Stimulated activated CD4-positive, alpha-beta T cell treated with anti-CD3 and anti-CD28 coated beads, Interleukin-1b, Interleukin-23, amount 100 ng/mL, for 48 hours (primary cell): ENCODE measurements at places on chromosomes 5 and 9.

- no peak for DNase-seq
These were observed 174.0 kb upstream of the ZNF618 start for GRCh38 chr9:113701774-113702755.

GRCh38 chr5:114438471-114438870 is 76.6 kb downstream of the KCNN2 start:
- DNase-seq = no peak

GRCh38 chr9:13513286-13513685 is 233.8 kb upstream of the MPDZ start:
- DNase-seq = no peak

DNA sequence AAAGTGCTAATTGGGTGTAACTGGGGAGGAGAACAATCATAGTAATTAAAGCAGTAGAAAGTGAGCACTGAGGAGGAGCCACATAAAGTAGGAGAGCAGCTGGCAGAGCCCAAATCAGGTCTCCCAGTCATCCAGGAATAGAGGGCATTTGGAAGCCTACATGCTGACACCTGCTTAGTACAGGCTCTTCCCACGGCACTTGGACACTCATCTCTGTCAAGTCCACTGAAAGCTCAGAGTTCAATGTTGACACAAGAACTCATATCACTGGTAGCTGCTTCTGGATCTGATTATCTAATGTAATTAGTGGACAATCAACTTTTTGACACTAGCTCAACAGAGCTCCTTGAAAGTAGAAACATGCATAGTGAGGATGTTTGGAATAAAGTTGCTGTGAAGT is 45.9 kb upstream of the PCSK1 start:
- no peak for DNase-seq

GRCh38 chr5:135255461-135256178 is 143.4 kb downstream of the MACROH2A1 start:
- no peak for DNase-seq

DNA sequence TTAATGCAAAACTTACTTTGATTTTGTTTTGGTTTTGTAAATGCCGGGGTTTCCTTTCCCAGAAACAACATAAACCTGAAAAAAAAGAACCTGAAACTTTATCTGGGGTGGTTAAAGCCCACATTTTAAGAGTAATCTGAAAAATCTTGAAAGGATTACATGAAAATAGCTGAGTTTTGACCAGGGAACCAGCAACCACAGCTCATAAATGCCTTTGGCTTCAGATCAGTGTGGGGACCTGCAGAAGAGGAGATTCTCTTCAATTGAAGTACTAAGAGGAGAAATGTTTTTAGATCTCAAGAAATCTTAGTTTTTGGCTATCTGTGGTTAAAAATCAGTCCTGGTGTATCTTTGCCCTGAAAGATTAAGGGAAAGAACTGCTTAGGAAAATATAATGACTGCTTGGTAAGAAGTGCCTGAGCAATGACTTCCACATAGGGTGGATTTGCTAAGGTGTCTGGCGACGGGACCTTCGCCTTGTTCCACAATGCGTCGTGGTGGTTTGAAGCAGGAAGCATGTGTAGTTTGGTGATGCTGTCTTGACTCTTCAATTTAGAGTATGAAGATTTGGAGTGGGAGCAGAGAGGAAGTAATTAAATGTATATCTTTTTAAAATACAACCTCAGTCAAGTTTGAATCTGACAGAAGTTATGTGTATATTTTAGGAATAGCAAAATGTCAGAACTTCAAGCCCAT is 186.5 kb downstream of the MAN2A1 start:
- DNase-seq = no peak

DNA sequence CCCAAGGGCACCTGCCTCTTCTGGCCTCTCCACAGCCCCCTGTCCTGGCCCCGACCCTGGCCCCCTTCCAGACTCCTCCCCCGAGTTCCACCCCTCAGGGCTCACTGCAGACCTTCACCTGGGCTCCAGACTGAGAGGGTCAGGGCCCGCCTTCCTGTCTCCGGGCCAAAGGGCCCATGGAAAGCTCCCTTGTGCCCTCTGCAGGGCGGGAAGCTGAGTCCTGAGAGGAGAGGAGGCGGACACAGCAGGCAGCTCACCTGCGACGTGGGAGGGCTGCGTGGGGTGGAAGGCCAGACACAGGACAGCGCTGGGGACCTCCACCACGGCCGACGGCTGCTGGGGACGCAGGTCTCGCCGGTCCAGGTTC is 20.6 kb downstream of the DYNC2I2 start:
- no peak for DNase-seq

DNA sequence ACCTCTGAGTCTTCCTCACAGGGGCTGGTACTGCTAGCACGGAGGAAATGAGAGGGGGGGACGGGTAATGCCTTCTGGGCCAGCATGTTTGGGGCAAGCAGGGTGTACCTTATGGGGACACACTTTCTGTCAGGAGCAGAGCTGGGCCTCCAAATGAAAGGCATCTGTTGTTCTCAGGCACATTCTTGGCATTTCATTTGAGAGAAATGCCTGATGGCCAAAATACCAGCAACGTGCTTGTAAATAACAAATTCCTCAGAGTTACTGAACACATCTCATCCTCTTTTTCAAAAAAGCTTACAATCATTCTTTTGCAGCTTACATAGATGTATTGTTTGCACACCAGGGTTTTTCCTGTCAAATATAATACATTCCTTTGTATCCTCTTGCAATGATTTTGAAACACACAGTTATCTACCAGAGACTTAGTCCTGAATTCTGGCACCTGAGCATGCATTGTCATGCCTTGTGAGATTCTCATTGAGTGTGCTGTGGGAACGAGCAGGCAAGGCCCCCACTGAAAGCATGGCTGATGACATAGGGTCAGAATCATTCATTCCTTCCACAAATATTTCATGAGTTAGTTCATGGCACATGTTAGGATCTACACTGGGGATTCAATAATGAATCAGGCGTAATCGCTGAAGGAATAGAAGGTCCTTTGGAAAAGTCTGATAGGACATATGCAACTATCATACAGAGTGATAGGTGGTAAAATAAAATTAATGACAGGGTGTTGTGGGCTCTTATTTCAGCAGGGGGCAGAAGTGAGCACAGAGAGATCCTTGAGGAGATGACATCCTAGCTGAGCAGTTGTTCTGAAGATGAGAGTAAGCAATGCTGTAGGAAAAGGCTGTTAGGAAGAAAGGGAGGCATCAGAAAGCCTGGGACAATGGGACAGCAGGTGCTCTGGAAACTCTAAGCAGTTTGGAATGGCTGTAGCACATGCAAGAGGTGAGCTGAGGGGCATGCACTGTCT is 260.9 kb upstream of the TUT7 start:
- no peak for DNase-seq

DNA sequence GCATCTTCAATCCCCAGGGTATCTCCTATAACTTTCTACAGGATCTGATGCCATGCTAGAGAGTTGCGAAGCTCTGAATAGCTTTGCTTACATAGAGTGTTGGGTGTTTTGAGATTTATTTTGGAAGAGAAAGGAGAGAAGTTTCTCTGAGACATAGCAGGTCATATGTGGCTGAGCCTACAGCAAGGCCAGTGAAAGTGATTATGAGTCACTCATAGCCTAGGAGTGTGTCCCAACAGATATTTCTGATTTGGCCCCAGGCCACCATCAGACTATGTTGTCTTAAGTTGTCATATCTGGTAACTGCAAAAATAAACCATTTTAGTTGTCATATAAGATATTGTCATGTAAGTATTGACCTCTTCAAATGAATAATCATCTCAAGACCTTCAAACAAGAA is 132.0 kb upstream of the RAI14 start:
- DNase-seq = no peak

DNA sequence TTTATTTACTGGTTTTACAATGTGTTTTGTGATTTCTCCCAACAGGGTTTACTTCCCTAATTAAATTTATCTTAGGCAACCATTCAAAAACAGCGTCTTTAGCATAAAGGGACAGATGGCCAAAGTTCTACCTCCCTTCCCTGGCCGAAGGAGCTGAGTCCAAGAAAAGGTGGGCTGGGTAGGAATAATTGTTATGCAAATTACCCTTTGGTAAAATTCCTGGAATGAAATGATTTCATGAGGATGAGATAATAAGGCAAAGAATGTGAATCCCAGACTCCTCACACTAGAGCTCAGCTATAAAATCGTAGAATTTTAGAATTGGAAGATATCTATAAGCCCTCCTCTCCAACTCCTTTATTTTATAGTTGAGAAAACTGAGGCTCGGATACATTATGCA is 119.6 kb downstream of the SGCD start:
- DNase-seq = no peak

DNA sequence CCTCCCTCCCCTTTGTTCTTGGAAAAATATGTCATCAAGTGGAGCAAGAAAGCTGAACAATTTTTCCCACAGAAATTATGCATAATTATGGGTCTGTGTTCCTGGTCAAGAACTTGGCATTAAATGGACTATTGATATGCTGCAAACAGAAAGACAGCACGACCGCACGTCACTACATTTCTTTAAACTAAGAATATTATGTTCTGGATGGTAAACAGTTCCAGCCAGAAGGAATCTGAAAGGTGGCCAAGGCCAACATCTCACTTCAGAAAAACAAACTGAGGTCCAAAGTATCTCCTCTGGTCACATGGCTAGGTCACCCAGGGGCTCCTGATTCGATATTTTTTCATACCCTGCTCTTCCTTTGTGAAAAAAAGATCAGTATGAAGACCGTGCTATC is 173.3 kb upstream of the GAS1 start:
- no peak for DNase-seq

GRCh38 chr5:61407706-61408270 is 75.7 kb downstream of the ZSWIM6 start:
- no peak for DNase-seq

DNA sequence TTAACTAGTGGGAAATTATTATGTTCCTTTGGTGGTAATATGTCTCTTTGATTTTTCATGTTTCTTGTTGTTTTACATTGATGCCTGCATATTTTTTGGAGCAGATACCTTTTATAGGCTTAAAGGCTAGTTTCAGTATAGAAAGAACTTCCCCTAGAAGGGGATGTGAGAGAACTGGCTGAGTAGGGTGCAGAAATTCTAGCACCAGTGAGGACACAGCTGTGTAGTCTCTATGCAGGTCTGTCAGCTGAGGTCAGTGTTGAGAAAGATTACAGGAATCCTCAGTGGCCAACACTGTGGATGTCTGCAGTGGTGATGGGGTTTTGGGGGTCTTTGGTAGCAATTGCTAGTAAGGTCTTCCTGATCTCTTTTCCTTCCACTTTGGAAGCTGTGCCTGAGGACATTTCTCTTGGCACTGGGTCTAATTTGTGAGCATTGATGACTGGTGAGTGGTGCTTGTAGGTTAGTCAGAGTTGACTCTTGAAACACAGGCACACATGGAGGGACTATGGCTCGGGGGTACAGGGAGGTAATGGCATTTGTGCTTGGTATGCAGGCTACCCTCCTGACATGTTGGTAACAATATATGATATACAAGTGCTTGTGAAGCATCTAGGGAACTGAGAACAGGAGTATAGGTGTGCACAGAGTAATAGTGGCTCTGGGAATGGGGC is 221.4 kb downstream of the SPATA31D1 start:
- DNase-seq = no peak

GRCh38 chr9:97077452-97078295 is 38.7 kb upstream of the CTSV start:
- DNase-seq = no peak

GRCh38 chr5:149223081-149223848 is 48.4 kb upstream of the AFAP1L1 start:
- DNase-seq = no peak

- DNase-seq = no peak
These were observed 257.9 kb downstream of the RASEF start for GRCh38 chr9:82805027-82805426.

DNA sequence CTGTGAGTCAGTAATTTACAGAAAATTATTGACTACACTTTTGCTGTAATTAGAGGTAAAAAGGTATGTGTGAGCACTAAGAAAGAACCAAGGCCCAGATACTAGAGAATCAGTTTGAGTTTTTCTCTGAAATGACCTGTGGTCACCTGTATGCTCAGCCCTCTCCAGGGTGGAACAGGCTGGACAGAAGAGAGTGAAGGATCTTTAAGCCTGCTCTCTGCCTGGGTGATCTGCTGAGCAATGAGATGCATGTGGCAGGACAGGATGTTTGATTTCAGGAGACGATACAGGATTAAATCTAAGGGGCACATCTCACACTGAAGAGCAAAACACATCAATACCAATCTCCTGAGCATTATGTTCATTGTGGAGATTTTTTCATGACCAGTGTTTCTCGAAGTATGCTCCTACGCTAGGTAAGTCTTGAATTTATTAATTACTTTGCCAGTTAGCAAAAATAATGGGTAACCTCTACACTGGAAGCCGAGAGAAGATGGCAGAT is 25.5 kb downstream of the HMGCR start:
- DNase-seq = no peak

DNA sequence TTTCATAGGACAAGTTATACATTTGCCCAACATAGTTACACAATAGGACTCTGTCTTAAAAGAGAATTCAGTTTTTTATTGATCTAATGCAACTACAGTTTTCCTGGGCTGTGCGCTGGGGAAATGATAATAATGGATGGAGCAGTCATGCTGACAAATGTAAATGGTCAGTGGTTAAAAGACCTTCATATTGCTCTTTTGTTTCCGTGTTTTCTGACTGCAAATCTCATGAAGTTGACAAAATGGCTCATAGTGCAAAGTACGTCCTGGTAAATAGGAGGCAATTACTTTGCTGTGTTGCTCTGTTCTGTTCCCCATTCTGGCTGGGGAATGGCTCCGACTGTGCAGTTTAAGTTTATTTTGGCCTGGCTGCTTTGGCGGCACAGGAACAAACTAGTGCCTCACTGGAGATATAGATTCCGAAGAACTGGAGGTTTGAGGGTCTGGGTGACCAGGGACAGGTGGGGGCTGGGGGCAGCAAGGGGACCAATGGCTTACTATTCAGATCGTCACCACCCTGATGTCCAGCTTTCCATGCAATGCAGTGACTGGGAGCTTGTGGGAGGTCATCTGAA is 54.3 kb downstream of the PTTG1 start:
- DNase-seq = no peak

DNA sequence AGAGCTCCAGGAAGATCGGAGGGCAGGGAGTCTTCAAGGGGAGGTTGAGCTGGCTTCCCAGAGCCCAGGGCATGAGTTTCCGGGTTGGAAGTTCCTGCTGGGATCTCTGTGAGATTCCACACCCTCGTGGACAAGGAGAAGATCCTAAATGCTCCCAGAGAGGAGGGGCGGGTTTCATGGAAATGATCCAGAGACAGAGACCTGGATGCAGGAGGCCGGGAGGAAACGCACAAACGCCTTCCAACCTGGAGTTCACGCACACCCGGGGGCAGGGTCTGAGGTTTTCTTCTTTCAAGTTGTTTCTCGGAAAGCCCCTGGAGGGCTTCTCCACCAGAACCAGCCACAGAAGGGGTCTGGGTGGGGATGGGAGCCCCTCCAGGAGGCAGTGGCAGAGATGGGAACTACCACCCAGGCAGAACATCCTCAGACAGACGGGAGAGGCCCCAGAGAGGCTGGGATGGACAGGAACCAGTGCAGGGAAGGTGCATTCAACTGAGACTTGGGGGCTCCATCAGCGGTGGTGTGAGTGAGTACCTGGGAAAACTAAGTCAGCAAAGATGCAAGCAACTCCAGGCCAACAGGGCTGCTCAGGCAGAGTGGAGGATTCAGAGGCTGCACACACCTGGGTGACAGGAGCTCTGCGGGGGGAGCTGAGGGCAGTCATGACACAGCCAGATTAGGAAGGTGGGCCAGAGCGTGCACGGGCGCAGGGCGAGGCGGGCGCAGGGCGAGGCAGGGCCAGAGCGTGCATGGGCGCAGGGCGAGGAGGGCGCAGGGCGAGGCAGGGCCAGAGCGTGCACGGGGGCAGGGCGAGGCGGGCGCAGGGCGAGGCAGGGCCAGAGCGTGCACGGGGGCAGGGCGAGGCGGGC is 52.1 kb upstream of the EXOC3 start:
- DNase-seq = no peak
